ENCODE measurements at places on chromosomes 3 and 15.

- peak; percentile 59 for DNase-seq
These were observed 654 bp downstream of the RUBCN start for GRCh38 chr3:197736010-197736490.

- no peak for DNase-seq
These were observed 73.2 kb upstream of the ARL6 start for GRCh38 chr3:97691354-97691753.

- no peak for DNase-seq
These were observed 42.7 kb upstream of the PRICKLE2 start for GRCh38 chr3:64267721-64268604.

GRCh38 chr3:18194431-18194830, 230.7 kb downstream of the SATB1 start:
- DNase-seq = no peak

DNA sequence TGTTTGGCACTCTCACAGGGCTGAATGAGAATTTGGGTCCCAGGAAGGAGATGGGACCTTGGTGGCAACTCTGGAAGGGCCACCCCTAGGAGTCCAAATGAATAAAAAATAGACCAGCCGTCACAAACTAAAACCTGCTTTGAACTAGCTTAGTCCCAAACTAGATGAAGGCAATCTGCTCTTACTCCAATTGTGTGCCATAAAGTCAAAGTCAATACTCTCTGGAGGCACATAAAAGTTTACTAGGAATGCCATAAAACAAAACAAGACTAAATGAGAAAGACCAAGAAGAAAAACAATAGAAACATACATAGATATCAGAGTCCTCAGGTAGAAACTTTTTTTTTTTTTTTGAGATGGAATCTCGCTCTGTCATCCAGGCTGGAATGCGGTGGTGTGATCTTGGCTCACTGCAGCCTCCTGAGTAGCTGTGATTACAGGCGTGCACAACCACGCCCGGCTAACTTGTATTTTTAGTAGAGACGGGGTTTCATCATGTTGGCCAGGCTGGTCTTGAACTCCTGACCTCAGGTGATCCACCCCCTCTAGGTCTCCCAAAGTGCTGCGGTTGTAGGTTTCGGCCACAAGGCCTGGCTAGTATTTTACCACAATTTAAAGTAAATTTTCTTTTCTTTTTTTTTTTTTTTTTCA, 8.1 kb downstream of the GOLGA6L2 start:
- no peak for DNase-seq

DNA sequence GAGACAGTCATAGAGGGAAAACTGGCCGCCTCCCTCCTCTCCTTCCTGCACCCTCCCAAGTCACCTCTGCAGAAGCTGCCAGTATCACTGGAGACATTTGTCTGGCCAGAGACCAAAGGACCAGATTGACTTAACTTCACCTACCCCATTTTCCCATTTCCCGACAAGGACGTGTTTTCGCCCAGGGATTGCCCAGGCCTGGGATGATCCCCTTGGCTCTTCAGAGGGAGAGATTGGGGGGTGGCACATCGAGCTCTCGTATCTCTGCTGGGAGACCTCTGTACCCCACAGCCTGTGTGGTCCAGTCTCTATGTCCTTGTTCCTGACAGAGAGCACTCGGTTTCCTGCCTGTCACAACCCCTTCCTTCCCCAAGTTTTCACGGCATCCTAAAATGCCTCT, 31.4 kb downstream of the RGMA start:
- no peak for DNase-seq

DNA sequence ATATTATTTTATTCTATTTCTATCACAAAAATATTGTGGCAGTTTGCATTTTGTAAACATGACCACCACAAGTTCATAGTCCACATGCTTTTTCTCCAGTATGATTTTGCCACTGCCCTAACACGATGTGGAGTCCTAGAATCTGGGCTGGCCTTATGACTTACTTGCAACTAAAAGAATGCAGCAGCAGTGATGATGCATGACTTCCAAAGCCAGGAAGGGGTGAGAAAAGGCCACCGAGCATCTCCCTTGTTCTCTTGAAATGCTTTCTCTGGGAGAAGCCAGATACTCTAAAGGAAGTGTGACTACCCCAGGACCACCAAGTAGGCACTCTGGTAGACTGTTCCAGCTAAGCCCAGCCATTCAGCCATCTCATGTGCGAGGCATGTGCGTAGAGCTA, 191.6 kb upstream of the MRPL3 start:
- no peak for DNase-seq

- no peak for DNase-seq
These were observed 128.4 kb upstream of the ZBED2 start for GRCh38 chr3:111723293-111724215.

GRCh38 chr3:132267391-132267993, 49.7 kb upstream of the ACP3 start:
- DNase-seq = no peak

- DNase-seq = peak; percentile 27
These were observed 72.0 kb downstream of the CCNL1 start for GRCh38 chr3:157087780-157088600.

- DNase-seq = peak; percentile 91
These were observed 2.4 kb downstream of the CIB1 start for GRCh38 chr15:90231028-90232017.

GRCh38 chr3:50300681-50301254, 1.6 kb upstream of the HYAL3 start:
- no peak for DNase-seq

- DNase-seq = no peak
These were observed 98.3 kb upstream of the ABI3BP start for GRCh38 chr3:101091489-101091888.
